Mesothelial cell of epicardium (in vitro differentiated cells): ENCODE measurements at places on chromosomes 3 and 15.

DNA sequence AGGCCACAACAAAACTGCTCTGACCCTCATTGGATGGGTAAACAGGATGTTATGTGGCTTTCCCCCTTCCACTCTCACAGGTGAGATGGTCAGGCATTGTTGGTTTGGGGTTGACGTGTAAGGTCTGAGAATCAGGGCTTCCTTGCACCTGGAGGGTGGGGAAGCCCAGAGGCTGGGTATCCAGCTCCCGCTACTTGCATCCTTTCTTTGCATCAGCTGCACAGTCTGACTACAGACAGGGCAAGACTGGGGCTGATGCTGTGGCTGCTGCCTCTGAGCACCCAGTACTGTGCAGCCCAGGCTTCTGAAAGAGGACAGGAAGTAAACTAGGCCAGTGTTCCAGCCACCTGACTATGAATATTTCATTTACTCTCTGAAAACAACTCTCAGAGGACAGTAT lies 58.0 kb upstream of the ATP2B2 start:
- no peak for DNase-seq

DNA sequence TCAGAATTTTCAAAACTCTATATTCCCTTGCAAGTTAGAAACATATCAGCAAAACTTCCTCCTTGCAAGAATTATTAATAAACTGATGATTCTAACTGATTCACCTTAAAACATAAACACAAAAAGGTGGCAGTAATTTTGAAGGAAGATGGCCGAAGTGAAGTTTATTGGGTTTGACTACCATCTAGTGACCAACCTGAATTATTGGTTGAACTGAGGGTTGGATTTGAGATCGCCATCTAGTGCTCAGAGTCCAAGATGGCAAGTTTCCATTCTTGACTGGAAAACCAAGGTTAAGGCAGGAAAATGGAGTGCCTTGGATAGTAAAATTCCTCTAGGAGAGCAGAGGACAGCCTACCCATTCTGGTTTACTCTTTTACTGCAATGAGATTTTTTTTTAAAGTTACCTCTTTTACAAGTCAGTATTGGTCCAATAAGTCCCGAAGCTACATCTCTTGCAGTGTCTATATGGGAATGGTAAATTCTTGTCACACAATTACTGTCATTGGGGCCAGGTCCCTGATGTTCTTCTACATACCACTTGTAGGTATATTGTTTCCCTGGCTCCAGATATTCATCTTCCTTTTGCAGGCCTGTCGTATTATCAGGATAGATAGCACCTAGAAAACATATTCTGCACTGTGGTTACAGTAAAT lies 51.6 kb upstream of the CP start:
- DNase-seq = no peak

DNA sequence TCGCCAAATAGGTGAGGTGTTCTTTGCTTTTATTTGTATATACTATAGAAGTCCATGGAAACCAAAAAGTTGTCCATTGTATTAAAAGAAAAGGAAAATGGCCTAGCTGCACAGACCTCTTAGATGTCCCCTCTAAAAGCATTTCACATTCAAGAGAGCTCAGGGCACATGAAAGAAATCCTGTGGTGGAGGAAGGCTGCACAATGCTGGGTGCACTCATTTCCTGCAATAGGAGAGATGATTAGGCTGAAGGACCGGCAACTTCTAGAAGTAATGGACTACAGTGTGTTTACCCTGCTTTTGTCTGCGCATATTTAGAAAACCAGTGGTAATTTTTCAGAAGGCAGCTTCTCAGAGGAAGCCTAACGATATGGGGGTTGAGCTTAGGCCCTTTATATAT lies 25.4 kb downstream of the PPM1L start:
- DNase-seq = no peak

GRCh38 chr3:31534065-31534425 lies 1.3 kb downstream of the STT3B start:
- no peak for DNase-seq

DNA sequence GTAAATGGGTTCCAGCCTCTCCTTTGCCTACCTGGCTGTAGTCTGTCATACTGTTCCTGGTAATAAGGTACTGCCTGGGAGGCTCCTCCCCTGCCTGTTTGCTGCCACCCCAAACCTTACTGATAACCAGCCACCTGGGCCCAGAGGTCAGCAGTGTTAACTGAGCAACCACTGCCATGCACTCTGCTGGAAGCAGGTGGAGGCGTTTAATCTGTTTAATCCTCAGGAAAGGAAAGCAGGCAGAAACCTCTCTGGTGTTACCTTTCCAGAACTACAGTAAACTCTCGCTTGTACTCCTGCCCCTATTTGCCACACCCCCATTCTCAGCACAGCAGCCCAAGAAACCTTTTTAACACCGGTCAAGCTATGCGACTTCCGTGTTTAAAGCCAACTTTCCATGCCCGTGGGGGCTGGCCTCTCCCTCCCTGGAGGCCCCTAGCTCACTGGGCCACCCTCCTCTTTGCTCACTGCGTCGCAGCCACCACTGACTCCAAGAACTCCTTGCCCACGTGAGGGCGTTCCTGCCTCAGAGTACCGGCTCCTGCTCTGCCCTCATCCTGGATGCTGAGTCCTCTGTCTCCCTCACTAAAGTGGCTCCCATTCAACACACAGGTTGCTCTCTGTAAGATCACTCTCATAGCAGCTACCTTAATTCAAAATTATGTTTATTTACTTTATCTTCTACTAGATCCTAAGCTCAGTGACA lies 8.3 kb downstream of the BDH1 start:
- no peak for DNase-seq

DNA sequence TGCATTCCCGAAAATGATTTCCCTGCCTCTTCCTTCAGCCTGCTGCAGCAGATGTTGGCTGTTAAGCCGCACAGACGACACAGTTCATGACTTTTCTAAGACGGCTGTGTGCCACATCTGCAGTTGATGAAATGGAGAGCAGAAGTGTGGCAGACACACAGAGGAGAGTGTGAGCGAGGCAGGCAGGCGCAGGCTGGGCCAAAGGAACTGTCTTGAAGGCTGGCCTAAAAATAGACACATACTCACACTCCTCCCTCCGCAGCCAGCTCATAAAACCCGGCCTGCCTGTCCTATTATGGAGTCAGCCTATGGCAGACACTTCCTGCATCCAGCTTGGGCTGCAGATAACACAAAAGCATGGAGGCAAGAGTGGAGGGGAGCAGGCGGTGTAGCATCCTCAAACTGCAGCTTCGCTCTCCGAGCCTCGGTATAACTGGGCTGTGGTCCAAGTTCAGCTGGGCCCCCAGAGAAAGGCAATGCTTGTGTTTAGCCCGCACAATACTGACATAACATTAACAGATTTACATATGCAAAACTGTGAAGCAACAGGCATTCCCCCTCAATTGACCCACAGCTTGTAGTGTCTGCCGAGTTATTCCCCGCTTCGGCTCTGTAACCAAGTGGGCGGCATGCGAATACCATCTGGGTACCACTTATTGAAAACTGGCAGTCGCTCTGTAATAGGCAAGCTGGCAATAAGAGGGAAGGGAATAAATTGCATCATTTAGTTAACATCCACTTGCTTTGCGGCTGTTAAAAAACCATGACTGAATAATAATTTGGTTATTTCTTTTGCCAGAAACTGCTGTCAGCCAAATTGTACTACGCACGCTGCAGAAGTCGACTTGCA lies 40.8 kb downstream of the FOXP1 start:
- DNase-seq = no peak

DNA sequence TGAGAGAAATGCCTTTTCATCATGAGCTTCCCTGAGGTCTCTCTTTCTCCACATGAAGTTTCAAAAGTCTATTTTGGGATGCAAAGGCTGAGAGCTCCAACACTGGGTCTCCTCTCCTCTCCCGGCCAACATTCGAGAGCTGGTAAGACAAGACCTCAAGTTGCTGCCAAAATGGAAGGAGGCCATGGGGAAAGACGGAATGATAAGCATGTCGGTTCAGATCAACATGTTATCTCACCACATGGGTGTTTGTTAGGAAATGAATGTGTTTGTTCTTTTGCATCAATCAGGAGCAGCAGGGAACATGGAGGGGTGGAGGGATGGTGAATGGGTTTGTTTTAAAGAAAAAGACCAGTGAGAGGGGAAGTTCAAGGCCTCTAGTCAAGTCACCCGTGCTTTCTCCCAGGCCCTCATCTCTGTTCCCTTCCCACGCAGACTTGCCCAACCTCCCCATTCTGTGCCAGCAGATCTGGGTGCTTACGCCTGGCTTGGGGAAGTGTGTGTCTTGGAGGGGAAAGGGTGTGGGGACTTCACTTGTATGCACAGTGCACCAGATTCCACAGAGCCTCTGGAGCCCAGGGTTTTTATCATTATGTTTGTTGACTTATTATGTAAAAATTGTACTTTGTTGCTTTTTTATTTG lies 23.5 kb upstream of the ATP10A start:
- no peak for DNase-seq

- peak; percentile 77 for DNase-seq
Observed at GRCh38 chr15:99059010-99059981, 45.6 kb upstream of the SYNM start.

DNA sequence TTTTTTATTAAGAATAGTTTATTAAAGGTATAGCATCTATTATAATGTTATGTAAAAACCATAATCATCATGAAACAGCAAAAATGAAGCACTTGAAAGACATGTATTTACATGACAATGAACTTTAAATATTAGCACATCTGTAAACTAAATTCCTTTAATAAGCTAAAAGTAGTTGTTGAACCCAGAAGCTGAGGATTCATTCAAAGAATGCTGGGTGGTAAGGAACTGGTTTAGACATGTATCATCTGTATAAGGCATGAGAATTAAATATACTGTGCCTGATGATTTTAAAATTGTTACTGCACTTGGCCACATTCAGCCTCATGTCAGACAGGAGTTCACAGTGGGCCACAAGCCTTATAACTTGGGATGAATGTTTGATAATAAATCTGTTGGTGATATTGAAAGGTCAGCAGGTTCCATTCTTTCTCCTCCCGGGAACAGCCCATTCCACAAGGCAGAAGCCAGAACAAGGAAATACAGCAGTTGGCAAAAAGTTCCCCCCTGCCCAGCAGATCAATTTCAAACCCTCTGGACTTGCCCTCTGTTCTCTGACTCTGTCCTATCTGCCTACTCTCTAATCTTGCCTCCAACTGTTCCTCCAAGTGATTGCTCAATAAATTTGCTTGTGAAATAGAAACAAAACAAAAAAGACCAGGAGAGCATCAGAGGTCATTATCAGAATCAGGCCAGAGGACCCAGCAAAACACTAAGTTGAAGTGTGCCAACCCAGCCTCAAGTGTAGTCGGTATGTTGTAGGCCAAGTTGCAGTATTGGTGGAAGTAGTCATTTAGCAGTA lies 49.8 kb upstream of the TEX264 start:
- no peak for DNase-seq

DNA sequence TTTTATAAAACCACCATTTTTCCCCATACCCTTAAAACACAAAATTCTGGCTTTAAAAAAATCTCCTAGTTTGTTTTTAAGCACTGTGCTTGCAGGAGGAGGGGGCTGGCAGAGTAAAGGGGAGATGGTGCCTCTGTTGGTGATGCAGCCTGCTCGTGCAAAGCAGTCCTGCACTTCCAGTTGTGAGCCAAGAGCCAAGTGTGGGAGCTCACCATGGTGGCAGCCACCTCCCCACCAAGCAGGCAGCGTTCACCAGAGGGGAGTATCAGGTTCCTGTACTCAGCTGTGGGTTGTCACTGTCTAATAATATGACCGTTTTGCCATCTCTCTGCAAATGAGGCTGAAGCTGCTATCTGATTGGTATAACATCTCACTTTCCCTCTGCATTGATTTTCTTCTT lies 164.8 kb downstream of the SYNPR start:
- no peak for DNase-seq

DNA sequence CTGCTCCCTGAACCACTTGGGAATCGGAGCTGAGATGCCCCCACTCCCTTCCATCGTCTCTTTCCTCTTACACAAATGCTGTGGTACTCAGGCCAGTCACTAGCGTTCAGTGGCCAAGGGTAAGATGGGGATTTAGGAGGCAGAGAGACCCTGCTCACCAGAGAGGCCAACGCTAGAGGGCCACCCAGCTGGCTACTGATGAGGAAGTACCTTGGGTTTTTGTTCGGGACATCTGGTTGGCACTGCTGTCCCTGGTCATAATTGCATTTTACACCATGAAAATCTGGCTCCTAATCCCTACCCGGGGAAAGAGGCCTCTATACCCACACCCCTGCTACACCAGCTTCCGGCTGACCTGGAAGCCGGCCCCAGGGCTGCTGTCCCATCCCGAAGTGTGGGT lies 7.7 kb downstream of the MAP6D1 start:
- DNase-seq = no peak

- no peak for DNase-seq
Observed at GRCh38 chr3:32303977-32304881, 65.7 kb downstream of the CMTM8 start.

- DNase-seq = no peak
Observed at GRCh38 chr15:38085114-38085513, 150.7 kb downstream of the TMCO5A start.

GRCh38 chr3:178735032-178735674 lies 198.9 kb downstream of the KCNMB2 start:
- no peak for DNase-seq

GRCh38 chr15:52790169-52790708 lies at the start of gene ONECUT1:
TSS of gene ONECUT1 (minus strand) at chr15:52790336. CDS start at chr15:52789884, 452 bp downstream.
- peak; percentile 78 for DNase-seq

DNA sequence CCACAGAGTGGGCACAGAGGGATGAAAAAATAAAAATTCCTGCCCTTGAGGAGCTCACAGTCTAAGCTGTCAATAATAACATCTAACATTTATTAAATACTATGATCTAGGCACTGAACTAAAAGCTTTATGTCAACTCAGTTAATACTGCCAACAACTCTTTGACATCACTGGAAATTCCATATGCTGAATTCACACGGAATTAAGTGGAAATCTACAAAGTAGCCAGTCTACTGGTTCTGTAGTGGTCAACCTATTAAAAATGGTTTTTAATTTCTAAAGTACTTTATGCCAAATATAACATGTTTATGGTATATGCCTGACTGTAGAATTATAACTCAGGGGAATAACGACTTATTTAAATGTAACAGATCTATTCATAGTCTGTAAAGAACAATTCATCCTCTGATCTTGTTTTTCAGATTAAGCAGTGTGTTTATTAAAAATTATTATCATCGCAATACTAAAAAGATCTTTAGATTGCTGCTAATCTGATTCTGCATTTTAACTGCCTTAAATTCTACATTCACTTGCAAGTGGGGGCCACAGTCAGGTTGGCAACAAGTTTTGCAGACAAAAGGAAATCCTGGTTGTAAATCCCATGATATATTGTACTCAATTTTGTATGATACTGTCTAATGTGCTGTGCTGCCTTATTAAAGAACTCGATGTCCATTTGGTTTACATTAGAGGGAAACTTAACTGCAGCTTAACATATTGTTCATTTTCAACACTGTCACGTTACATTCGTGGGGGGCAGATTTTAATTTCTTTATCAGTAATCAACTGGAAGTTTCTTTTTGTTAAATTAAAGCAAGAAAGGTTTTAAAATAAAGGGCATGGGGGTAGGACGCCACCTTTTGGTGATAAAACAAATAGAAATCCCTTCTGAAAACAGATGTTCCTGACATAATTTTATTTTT lies 2.6 kb upstream of the FOXP1 start:
- no peak for DNase-seq
